Right atrium auricular region (tissue), 2 donors: ENCODE measurements at places on chromosomes 7 and 10. TPM values are rescaled to one million over a fixed set of nuclear protein-coding genes. Genes with fewer than 3 reads are reported as not detected.

Gene CTAGE15
- total RNA-seq: not detected

DNA sequence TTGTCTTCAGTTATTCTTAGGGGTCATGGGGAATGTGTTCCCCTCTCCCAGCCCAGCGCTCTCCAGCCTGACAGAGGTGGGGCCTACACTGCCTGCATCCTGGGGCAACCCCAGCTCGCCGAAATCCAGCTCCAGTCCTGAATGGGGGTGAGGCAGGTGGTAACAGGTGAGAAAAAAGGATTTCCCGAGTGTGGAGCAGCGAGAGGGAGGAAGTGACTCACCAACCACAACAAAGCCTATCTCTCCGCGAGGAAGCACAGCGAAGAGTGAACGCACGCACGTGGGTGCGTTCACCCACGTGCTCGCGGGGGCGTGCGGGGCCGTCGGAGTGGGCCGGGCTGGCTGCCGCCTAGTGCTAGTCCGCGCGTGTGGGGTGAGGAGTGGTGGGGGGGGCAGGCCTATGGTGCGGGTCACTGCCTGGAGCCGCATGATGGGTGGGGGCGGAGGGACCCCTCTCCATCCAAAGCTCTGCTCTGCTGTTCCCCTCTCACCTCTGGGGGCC is 855 bp upstream of the PALD1 start:
- no peak for DNase-seq
- peak overlapping the region; percentile 45 for H3K27ac ChIP-seq
- H3K4me3 ChIP-seq: peak overlapping the region; percentile 61

DNA sequence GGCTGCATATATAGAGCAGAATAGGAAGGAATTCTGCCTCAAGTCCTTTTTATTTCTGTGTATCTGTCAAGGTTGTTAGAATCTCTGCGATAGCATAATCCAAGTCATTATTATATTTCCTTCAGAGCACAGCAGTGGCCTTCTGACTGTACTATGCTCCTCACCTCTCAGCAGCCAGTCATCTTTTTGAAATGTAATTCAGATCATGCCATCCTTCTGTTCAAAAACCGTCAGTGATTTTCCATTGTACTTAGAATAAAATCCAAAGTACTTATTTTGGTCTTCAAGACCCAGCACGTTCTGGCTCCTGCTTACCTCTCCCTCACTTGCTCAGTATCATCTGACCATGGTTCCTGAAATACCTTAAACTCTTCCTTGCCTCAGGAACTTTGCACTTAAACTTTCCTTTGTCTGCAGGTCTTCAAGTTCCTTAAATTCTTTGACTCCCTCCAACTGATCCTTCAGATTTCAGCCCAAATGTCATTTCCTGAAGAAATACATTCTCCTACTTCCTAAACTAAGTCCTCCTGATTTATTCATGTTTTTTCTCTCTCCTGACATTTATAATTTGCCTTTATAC is 112.4 kb downstream of the ST7 start:
- no peak overlapping the region for H3K4me3 ChIP-seq
- no peaks in the 10 kb centered on the region for H3K27me3 ChIP-seq
- H3K27ac ChIP-seq: no peak overlapping the region
- peaks cover 22% of the 10 kb centered on the region for H3K4me1 ChIP-seq
- no peak for DNase-seq

Gene SMO
- total RNA-seq: 9.9 TPM

DNA sequence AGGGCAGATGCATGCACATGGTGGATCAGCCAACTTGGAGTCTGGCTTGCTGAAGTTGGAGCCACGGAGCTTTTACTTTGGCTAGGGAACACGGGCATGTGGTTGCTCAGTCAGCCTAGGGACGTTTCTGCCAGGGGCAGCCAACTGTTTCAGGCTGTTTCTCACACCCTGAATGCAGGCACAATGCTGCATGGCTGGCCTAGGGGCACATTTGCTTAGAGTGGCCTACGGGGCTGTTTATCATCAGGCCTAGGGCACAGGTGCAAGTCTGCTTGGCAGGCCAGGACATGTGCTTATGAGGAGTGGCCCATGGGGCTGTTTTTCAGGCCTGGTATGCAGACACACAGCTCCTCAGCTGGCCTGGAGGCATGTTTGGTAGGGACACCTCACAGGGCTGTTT is 107.4 kb downstream of the GSAP start:
- DNase-seq: no peak
- no peaks in the 10 kb centered on the region for H3K36me3 ChIP-seq
- H3K27ac ChIP-seq: no peak overlapping the region
- H3K27me3 ChIP-seq: no peaks in the 10 kb centered on the region
- no peaks in the 10 kb centered on the region for H3K4me1 ChIP-seq
- H3K4me3 ChIP-seq: no peak overlapping the region

Gene HOXA1
- total RNA-seq: not detected

DNA sequence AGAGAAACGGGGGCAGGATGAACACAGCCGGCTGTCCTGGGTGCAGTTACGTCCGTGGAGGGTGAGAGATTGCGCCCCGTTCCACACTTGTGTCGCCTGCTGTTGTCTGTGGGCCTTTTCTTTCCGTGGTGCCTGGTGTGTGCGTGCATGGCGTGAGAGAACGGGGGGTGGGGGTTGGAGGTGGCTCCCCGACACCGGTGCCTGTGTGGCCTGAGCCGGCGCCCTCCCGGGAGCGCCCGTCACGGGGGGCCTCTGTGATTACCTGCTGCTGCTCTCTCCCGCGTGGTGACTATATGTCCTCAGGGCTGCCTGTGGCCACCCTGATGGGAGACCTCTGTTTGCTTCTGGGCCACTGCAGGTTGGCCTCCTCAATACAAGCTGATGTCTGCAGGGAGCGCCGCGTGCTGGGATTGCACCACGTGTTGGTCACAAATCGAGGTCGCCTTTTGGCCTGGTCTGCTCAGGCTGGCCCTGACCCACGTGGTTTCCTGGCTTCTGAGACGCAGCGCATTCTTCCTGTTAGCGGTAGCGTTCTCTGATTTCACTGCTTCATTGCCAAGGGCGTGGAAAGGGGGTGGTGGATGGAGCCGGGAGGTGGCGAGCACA is 10.9 kb upstream of the AP5Z1 start:
- H3K27me3 ChIP-seq: no peaks in the 10 kb centered on the region
- peaks cover 70% of the 10 kb centered on the region for H3K36me3 ChIP-seq
- no peak overlapping the region for H3K4me3 ChIP-seq
- no peak for DNase-seq
- no peaks in the 10 kb centered on the region for H3K4me1 ChIP-seq

DNA sequence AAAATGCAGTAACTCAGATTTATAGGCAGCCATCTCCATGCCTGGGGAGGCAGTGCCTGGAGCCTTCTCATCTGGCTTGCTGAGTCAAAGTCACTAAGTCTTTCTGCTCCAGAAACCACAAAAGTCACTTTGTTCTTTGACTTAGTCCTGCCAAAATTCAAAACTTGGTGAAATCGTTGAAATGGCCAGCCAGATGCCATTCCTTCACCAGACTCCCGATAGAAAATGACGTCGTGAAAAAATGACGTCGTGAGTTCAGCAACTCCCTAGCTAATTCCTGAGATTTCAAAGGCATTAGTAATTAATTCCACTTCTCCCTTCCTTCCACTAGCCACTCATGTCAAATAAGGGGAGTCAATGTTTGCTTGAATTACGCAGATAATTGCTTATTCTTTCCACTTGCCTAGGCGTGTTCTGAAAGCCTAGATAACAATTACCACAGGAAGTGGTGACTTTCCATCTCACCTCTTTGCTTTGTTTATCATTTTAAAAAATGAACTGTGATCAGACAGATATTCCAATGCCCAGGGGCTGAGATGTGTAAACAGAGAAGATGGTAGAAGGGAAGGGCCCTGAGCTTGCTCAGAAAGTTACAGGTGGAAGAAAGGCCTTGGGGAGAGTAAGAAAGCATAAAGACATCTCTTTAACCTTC is 48.5 kb upstream of the OSBPL3 start:
- H3K4me1 ChIP-seq: no peaks in the 10 kb centered on the region
- H3K36me3 ChIP-seq: no peaks in the 10 kb centered on the region
- no peak overlapping the region for H3K4me3 ChIP-seq
- no peaks in the 10 kb centered on the region for H3K27me3 ChIP-seq

- H3K27ac ChIP-seq: no peak overlapping the region
- no peaks in the 10 kb centered on the region for H3K4me1 ChIP-seq
- no peak for DNase-seq
- no peaks in the 10 kb centered on the region for H3K27me3 ChIP-seq
- H3K36me3 ChIP-seq: no peaks in the 10 kb centered on the region
Observed at GRCh38 chr10:70952921-70953320, 64.6 kb upstream of the PCBD1 start.

Gene MET
- total RNA-seq: 17.5 TPM

- H3K27me3 ChIP-seq: no peaks in the 10 kb centered on the region
- no peak overlapping the region for H3K27ac ChIP-seq
- H3K4me1 ChIP-seq: no peaks in the 10 kb centered on the region
- H3K4me3 ChIP-seq: no peak overlapping the region
- H3K36me3 ChIP-seq: no peaks in the 10 kb centered on the region
Observed at GRCh38 chr7:51335057-51335456, 18.4 kb upstream of the COBL start.

GRCh38 chr10:72097448-72098300 is 9.3 kb upstream of the SPOCK2 start:
- H3K27ac ChIP-seq: peak overlapping the region; percentile 64
- peak; percentile 78 for DNase-seq
- H3K4me1 ChIP-seq: no peaks in the 10 kb centered on the region
- no peak overlapping the region for H3K4me3 ChIP-seq

- H3K36me3 ChIP-seq: no peaks in the 10 kb centered on the region
- no peak overlapping the region for H3K27ac ChIP-seq
- DNase-seq: no peak
- no peaks in the 10 kb centered on the region for H3K4me1 ChIP-seq
Observed at GRCh38 chr10:56349611-56350010, 11.4 kb downstream of the ZWINT start.

DNA sequence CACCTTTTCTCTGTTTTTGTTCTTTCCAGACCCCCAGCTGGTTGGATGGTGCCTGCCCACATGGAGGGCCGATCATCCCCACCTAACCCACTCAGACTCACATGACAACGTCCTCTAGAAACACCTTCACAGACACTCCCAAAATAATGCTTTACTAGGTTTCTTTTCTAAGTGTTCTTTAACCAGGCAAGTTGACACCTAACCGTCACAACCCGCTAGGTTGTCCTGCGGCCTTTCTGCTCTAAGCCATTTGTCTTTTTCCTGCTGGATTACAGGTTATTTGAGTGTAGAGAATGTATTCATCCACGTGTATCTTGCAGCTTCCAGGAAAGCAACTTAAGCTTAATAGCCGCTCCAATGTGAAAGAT is 54.8 kb downstream of the CHN2 start:
- H3K4me1 ChIP-seq: no peaks in the 10 kb centered on the region
- DNase-seq: no peak
- no peaks in the 10 kb centered on the region for H3K36me3 ChIP-seq
- no peak overlapping the region for H3K4me3 ChIP-seq
- H3K27ac ChIP-seq: peak overlapping the region; percentile 35

Gene AMZ1
- total RNA-seq: not detected

DNA sequence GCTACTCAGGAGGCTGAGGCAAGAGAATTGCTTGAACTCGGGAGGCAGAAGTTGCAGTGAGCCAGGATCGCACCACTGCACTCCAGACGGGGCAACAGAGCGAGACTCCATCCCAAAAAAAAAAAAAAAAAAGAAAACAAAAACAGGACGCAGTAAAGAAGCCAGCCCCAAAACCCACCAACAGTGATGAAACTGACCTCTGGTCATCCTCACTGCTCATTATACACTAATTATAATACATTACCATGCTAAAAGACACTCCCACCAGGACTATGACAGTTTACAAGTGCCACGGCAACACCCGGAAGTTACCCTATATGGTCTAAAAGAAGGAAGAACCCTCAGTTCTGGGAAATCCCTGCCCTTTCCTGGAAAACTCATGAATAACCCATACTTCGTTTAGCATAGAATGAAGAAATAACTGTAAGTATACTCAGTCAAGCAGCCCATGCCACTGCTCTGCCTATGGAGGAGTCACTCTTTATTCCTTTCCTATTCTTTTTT is 40.0 kb upstream of the EIF4H start:
- H3K27me3 ChIP-seq: no peaks in the 10 kb centered on the region
- no peak overlapping the region for H3K4me3 ChIP-seq
- H3K27ac ChIP-seq: no peak overlapping the region
- H3K4me1 ChIP-seq: no peaks in the 10 kb centered on the region

- no peaks in the 10 kb centered on the region for H3K27me3 ChIP-seq
- peak overlapping the region; percentile 51 for H3K27ac ChIP-seq
- peak; percentile 68 for DNase-seq
Observed at GRCh38 chr10:77531441-77532001, 106.1 kb downstream of the KCNMA1 start.

Gene ZNF138
- total RNA-seq: 3.1 TPM

Gene RELN
- total RNA-seq: 6.9 TPM

GRCh38 chr7:157465891-157466866 is 129.4 kb downstream of the DNAJB6 start:
- no peak overlapping the region for H3K27ac ChIP-seq
- no peaks in the 10 kb centered on the region for H3K4me1 ChIP-seq
- no peaks in the 10 kb centered on the region for H3K36me3 ChIP-seq

- no peaks in the 10 kb centered on the region for H3K36me3 ChIP-seq
- DNase-seq: no peak
- no peak overlapping the region for H3K27ac ChIP-seq
- peaks cover 37% of the 10 kb centered on the region for H3K4me1 ChIP-seq
Observed at GRCh38 chr10:75106242-75106641, 5.2 kb upstream of the SAMD8 start.

DNA sequence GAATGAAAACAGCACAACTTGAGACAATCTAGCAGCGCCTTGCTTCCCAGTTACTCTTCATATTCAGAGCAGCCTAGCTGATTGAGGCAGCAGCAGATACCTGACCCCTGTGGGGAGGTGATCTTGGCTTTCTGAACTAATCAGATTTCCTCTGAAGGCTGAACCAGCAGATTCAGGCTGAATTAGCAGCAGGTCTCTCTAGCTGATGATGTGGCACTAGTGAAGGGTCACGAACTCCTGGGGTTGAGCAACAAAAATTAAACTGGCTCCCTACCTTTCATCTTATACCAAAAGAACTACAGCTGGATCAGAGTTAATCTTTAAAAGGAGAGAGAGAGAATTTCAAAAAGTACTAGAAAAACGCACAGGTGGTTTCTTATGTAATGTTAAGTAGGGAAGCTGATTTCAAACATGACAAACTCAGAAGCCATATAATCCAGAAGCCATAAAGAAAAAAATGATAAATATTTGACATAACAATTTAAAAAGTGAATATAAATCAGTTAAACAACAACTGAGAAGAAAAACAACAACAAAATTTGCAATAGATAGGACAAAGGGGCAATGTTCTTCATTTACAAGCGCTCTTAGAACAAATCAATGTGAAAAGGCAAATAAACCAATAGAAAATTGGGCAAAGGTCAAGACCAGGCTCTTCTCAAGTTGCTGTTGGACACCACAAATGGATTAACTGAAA is 13.5 kb downstream of the SLC25A13 start:
- H3K27me3 ChIP-seq: no peaks in the 10 kb centered on the region
- H3K4me1 ChIP-seq: no peaks in the 10 kb centered on the region
- no peak overlapping the region for H3K4me3 ChIP-seq
- no peak for DNase-seq
